ENCODE measurements at places on chromosomes 1 and 21.

- no peak for DNase-seq
Observed at GRCh38 chr1:6962996-6963911, 178.0 kb downstream of the CAMTA1 start.

- no peak for DNase-seq
Observed at GRCh38 chr1:37952738-37953137, 5.9 kb upstream of the INPP5B start.

DNA sequence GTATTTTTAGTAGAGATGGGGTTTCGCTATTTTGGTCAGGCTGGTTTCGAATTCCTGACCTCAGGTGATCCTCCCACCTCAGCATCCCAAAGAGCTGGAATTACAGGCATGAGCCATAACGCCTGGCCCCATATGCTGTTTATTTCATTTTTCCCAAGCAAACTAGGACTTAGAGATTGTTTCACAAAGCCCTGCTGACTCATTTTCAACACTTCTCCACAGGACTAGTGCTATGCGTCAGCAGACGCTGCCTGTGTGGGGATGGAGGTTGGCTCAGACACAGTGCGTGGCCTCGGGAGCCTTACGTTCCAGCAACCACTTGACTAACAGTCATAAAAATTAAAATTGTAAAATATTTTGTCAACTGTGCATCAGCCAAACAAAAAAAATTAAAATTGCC is 22.7 kb downstream of the PKNOX1 start:
- DNase-seq, result peak; percentile 91

DNA sequence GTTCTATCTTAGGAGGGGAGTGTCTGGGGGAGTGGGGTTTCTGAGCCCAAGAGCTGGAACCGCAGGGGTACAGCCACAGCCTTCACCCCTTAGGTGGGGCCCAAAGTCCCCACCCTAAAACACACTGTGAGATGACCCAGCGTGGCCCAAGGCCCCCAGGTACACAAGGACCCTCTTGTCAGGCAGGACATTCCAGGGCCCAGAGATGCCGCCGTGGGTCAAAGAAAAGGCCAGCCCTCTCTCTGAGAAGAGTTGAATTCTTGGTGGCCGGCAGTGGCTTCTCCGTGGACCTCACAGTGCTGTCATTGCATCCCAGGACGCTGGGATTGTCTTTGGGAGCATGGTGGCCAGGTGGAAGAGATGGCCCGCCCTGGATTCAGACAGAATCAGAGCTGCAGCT is 176.3 kb upstream of the C1orf174 start:
- no peak for DNase-seq

- no peak for DNase-seq
Observed at GRCh38 chr1:154403983-154404382, 1.2 kb upstream of the IL6R start.

DNA sequence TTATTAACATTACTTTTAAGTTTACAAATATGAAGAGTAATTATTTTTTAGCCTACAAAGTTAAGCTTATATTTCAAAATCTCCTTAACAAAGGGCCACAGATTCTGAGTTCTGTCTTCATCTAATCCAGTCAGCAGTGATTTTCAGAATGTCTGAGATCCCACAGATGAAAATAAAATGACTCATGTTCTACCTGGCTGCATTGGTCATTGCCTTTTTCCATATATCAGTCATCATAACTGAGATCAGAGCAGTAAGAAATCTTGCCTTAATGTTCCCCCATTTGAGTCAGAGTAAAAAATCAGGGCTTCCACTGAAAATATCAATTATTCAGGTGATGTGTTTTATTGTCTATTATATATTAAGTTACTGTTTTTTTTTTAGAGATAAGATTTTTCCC is 416.1 kb downstream of the MRPL39 start:
- no peak for DNase-seq

GRCh38 chr1:224466154-224466553 is 31.6 kb upstream of the WDR26 start:
- no peak for DNase-seq

Measured in adipocyte (in vitro differentiated cells).